ENCODE measurements at places on chromosomes 16 and 17.

GRCh38 chr17:78922816-78923498 lies 2.2 kb downstream of the TIMP2 start:
- no peak for DNase-seq

GRCh38 chr17:61307905-61308886 lies 91.4 kb upstream of the TBX2 start:
- no peak for DNase-seq

DNA sequence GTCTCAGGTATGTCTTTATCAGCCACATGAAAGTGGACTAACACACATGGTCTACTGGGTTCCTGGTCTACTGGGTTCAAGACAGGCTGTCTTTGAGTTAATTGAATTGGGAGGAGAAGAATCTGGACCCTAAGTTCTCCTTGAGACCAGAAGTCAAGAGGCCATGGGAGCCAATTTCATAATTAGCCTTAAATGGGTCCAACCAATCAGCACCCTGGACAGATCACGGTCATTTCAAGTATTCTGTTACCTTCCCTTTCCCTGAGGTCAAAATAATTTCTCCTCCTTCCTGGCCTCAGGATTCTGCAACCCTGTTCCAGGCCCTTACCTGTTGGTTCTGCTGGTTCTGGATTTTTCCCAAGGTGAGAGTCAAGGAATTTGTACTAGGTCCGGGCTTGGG lies 23.8 kb downstream of the OSBPL7 start:
- no peak for DNase-seq

DNA sequence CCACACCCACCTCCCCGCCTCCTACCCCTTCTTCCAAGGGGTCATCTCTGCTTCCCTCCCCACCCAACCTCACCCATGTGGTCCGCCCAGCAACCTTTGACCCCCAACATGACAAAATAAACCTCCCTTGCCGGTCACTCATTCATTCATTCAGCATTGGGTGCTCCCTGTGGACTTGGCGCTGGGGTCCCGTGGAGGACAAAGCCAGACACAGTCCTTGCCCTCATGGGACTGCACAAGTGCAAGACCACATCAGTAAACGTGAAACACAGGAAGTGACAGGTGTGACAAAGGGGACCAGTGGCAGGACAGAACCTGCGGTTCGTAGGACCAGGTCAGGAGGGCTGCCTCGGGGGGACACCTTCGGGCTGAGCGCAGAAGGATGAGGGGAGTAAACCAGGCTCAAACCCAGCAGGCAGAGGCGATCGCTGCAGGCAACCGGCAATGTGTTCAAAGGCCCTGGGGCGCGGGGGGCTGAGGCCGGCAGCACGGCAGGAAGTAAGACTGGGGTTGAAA lies 185.4 kb downstream of the SEC14L1 start:
- no peak for DNase-seq

- no peak for DNase-seq
Measured at GRCh38 chr17:12114686-12115418, 94.2 kb downstream of the MAP2K4 start.

DNA sequence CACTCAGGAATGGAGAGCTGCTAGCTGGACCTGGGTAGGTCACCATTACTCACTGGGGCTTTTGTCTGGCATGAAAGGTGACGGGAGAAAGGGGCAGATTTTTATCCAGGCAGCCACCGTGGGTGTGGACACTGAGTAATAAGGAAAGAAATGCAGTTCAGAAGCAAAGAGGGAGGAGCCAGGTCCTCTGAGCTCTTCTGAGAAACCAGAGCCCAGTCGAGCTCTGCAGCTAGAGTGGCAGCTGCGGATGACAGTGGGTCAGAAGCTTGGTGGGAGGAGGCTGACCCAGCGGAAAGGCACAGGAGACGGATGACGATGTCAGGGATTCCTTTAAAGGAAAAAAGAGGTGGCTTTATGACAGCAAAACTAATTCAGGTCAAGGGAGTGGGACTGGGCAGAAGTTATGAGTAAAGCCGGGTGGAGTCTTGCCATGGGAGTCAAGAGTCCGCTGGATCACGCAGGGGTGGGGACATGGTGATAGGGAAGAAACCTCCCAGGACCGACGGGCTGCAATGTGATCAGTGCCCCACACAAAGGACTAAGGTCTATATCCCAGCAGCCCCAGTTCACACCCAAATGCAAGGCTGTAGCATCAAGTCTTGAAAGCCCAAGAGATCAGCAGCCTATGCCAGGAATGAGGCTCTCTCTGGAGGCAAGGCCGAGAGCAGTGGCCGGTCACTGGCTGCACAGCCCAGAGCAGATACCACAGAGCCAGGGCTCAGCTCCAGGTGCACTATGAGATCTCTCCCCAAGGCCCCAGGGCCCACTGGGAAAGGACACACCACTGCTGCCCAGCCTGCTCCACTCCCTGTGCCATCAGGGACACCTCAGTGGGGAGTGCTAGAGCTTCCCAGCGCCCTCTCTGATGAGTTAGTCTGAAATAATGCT lies 6.3 kb upstream of the MNT start:
- no peak for DNase-seq

DNA sequence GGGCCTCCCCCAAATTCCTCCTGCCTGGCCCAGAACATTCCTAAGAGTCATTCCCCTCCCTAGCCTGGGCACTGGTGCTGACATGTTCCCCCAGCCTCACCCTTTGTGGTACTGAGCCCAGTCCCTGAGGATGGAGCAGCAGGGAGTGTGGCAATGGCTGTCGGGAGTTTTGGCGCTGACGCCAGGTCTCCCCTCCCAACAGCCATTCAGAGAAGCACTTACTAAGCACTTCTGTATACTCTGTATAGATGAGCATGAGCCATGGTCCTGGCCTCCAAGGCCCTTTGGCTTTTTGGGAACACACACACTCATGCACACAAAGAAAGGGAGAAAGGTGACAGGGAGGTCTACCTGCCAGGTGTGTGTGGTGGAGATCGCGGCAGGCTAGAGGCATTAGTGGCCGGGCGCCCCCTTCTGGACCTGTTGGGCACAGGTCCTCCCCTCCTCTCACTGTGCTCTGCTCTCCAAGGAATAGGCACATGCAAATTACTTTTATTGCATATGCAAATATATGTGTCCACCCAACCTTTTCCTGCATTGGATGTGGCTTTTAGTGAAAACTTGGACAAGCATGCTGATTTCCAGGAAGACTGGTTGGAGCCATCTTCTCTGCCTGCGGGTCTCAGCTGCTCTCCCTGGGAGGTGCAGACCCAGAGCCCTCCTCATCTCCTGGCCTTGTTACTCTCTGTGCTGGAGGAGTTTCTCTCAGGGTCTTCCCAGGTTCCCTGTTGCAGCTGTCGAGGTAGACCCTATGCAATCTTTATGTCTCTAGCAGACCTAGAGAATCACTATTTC lies 17.4 kb upstream of the C17orf107 start:
- DNase-seq: peak; percentile 8

DNA sequence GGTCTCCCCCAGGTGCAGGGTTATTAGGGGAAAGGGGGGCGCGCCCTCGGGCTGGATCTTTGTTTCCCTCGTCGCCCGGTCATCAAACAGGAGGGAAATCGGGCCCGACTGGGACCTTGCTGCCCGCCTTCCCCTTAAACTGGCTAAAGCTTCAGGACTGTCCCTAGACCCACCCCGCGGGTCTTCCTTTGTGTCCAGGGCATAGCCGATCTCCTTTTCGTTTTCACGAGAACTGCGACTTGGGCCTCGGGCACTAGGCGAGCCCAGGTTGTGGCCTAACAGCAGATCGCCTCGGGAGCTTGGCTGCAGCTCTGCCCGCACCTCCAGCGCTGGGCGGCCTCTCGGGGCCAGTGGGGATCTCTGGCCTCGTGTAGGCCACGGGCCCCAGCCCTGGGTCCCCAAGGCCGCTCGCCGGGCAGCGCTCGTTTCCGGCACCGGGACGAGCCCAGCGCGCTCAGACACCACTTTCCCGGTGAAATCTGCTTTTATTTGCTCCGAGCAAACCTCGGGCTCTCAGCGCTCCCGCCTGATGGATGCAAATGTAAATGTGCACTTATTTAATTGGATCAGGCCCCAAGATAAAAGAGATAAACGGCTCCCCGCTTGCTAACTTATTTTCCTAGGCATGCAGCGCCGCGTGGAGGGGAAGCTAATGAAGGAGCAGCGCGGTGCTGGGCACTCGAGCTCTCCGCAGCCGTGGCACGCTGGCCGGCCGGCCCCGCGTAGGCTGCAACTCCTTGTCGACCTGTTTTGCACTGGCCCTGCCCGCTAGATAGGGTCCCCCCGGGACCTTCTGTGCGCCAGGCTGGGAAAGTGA lies 7.8 kb downstream of the IRX5 start:
- no peak for DNase-seq

- no peak for DNase-seq
Measured at GRCh38 chr16:47480410-47480809, 19.3 kb downstream of the PHKB start.

- DNase-seq: no peak
Measured at GRCh38 chr17:80111702-80112470, 10.5 kb downstream of the GAA start.

- DNase-seq: no peak
Measured at GRCh38 chr16:69712914-69713581, 13.3 kb downstream of the NQO1 start.

GRCh38 chr17:29977836-29978235 lies 36.4 kb downstream of the EFCAB5 start:
- DNase-seq: no peak

GRCh38 chr16:83363521-83363920 lies 444.3 kb upstream of the HSBP1 start:
- DNase-seq: no peak

DNA sequence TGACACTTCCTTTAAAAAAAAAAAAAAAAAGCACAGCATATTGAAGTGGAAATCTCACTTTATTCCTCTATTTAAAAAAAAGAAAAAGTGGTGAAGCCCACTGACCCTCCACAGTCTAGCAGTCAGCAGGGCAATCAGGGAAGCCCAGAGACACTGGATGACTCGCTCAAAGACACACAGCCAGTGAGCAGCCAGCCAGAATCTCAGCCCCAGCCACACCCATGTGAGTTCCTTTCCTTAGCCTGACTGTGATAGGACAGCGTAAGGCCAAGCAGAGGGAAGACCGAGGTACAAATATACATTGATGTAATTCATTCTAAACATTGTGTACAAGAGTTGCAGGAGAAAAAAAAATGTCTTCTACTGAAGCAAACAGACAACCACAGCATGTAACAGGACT lies 22.5 kb downstream of the XPO6 start:
- no peak for DNase-seq

DNA sequence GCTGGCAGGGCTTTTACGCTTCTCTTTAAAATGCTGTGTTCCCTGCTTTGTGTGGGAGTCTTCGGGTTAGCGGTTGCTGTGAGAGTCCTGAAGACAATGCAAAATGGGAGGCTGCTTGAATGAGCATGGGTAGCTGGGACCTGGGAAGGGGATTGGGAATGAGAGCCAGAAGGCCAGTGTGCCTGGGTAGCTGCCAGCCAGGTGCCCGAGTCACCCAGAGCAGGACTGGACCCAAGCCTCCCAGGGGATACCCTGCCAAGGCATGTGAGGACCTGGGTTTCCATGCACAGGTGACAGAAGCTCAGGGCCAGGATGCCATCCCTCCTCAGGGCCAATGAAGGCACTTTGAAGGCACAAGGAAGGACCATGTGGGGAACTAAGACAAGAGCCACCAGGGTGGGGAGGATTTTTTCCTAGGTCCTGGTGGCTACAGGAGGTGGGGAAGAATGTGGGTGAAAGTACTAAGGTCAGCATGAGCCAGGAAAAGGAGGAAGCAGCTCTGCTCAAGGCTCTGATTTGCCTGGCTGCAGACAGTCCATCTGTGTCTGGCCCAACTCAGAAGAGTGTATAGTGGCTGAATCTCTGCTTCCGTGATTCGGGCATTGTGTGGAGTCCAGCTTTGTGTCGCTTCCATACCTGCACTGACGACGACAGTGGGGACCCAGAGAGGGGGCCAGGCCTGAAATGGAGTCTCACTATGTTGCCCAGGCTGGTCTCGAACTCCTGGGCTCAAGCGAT lies 20.5 kb downstream of the TMEM94 start:
- no peak for DNase-seq

- DNase-seq: no peak
Measured at GRCh38 chr17:1486802-1487695, 5.4 kb downstream of the MYO1C start.

- no peak for DNase-seq
Measured at GRCh38 chr17:56314026-56314425, 160.8 kb downstream of the ANKFN1 start.

- DNase-seq: no peak
Measured at GRCh38 chr17:50132104-50132794, 2.3 kb upstream of the SAMD14 start.

DNA sequence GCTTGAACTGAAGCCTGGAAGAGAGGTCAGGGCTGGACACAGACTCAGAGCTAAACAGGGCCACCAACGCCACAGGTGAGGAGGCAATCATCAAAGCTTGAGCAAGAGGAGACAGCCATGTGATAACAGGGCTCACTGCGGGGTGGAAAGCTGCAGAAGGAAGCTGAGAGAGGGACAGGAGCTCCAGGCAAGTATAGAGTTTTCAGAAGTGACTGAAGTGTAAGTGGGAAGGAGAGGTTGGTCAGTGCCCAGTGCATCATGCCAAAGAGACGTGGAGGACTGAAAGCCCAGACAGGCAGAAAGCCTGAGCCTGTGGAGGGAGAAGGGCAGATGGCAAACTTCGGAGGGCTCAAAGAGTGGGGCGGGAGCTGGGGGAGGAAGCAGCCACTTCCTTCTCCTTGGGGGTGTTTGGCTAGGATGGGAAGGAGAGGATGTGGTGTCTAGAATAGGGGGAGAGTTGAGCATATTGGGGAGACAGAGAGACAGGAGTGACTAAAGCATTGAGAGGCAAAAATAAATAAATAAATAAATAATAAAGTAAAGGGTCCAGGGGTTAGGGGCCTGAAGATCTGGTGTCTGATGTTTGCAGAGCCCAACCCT lies 2.6 kb downstream of the KIFC3 start:
- DNase-seq: peak; percentile 62

GRCh38 chr16:66434619-66435430 lies 7.7 kb downstream of the BEAN1 start:
- no peak for DNase-seq

DNA sequence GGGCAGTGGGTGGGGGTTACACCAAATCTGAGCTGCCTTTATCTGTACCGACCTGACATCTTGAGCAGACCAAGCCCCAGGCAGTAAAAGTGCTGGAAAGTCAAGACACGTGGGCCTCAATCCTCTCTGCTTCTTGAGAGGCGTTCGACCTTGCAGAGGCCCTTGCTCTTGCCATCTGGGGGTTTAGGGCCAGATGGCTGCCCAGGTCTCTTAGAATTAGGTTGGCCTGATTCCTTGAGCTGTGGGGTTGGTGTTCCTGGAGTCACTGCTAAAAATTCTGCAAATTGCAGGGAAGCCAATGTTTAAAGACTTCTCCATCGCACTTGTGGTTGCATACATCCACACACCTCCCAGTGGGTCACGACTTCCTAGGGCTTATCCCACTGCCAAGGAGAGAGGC lies 238.2 kb upstream of the ASIC2 start:
- no peak for DNase-seq

GRCh38 chr17:57484826-57485565 lies 228.7 kb downstream of the MSI2 start:
- DNase-seq: no peak

Measured in GDM1 (cell line).